ENCODE measurements at places on chromosomes 2 and 18. TPM values are rescaled to one million over a fixed set of nuclear protein-coding genes. Genes with fewer than 3 reads are reported as not detected.

The STPG4 gene
- total RNA-seq, result 0.27 TPM

GRCh38 chr2:203664029-203664755 lies 42.2 kb upstream of the CD28 start:
- H3K27me3 ChIP-seq, result no peaks in the 10 kb centered on the region
- peaks cover 16% of the 10 kb centered on the region for H3K4me1 ChIP-seq
- H3K4me3 ChIP-seq, result no peak overlapping the region
- H3K36me3 ChIP-seq, result no peaks in the 10 kb centered on the region
- H3K27ac ChIP-seq, result no peak overlapping the region

DNA sequence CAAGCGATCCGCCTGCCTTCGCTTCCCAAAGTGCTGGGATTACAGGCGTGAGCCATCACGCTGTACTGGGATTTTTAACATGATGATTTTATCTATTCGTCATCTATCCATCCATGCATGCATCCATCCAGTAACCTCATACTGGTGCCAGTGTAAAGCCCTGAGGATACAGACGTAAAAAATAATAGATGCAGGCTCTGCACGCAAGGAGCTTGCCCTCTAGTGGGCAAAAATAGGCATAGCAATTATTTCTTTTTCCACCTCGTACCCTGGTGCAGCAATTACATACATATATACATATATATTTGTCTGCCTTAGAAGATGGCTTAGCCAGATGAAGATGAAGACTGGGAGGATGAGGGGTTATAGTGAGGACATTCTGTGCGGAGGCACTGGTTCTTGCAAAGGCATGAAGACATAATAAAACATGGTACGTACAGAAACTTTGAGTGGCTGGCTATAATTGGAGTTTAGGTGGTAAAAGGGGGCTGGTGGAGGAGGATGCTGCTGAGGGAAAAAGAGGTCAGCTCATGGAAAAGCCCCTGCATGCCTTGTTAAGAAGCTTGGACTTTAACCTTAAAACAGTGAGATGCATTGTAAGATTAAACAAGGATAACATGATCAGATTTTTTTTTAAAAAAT lies 19.6 kb upstream of the RPIA start:
- no peaks in the 10 kb centered on the region for H3K36me3 ChIP-seq
- H3K4me3 ChIP-seq, result no peak overlapping the region
- no peak overlapping the region for H3K27ac ChIP-seq
- peak; percentile 22 for DNase-seq
- no peaks in the 10 kb centered on the region for H3K4me1 ChIP-seq

GRCh38 chr2:109242654-109243331 lies 113.8 kb downstream of the SH3RF3 start:
- no peaks in the 10 kb centered on the region for H3K27me3 ChIP-seq
- no peak overlapping the region for H3K4me3 ChIP-seq

- H3K36me3 ChIP-seq, result no peaks in the 10 kb centered on the region
- no peaks in the 10 kb centered on the region for H3K27me3 ChIP-seq
- H3K27ac ChIP-seq, result no peak overlapping the region
Observed at GRCh38 chr18:41370740-41371139, 584.3 kb upstream of the PIK3C3 start.
